Kidney capillary endothelial cell (primary cell): ENCODE measurements at places on chromosomes 4 and X.

- no peak for DNase-seq
These were observed 65.2 kb downstream of the GLRA2 start for GRCh38 chrX:14594521-14594920.

- DNase-seq: no peak
These were observed 89.0 kb upstream of the C4orf50 start for GRCh38 chr4:6107114-6107791.

GRCh38 chr4:101104312-101105052 lies 242.8 kb downstream of the PPP3CA start:
- no peak for DNase-seq

GRCh38 chr4:102554482-102554881 lies 53.3 kb downstream of the NFKB1 start:
- no peak for DNase-seq

- no peak for DNase-seq
These were observed 1.5 kb downstream of the USP38 start for GRCh38 chr4:143186212-143186611.

DNA sequence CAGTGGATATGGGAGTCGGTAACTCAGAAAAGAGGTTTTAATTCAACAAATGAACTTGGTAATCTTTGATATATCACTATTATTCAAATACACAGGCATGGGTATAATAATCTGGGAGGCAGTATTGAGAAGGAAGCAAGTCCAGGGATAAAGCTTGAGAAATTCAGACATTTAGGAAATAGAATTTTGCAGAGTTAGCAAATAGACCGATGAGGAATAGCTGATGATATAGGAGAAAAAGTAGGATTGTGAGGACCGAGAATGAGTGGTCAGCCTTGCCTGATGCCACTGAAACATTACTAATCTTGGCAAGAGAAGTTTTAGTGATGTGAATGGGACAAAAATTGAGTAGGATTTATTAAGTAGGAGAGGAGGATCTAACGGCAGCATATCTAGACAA lies 71.9 kb downstream of the TLL1 start:
- DNase-seq: no peak

DNA sequence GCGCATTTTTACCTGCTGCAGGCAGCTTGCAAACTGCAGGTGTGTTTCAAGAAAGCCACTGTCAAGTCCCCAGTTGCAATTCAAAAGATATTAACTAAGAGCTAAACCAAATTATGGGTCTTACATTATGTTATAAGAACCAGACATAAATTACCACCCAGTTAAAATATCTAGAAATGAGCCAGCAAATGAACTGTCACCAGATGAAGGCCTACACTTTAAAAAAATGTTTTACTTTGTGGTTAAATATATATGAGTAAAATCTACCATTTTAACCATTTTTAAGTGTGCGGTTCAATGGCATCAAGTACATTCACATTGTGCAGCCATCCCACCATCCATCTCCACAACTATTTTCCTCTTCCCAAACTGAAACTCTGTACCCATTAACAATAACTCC lies 32.0 kb upstream of the TMEM131L start:
- no peak for DNase-seq

GRCh38 chr4:100075486-100076270 lies 114.6 kb downstream of the DDIT4L start:
- DNase-seq: no peak

DNA sequence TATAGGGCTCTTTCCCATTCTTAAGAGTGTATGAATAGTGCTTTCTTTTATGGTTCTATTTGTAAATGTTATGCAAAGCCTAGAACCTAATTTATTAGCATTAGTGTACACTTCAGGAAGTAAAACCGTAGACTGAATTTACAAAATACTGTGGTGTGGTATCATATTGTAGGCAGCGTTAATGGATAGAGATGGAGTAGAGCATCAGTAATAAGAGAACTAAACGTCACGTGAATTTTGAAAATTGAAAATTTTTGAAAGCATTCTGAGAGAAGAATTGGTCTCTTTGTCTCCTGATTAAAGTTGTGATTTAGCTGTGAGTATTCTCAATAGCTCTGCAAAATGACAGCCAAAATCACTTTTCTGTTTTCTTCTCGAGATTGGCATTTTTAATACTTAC lies 2.9 kb downstream of the STIM2 start:
- DNase-seq: peak; percentile 19

GRCh38 chrX:123736333-123736921 lies 3.6 kb upstream of the THOC2 start:
- no peak for DNase-seq

- DNase-seq: no peak
These were observed 100.0 kb downstream of the SLC2A9 start for GRCh38 chr4:9921326-9921725.

- no peak for DNase-seq
These were observed 61.6 kb downstream of the SAT1 start for GRCh38 chrX:23844502-23845138.
